ENCODE measurements at places on chromosomes 2 and 18. TPM values are rescaled to one million over a fixed set of nuclear protein-coding genes. Genes with fewer than 3 reads are reported as not detected.

KLHL30 gene
- 16.9 TPM for total RNA-seq

POTEJ gene
- total RNA-seq, result 0.25 TPM

IL1F10 gene
- total RNA-seq, result not detected

TUBA3E gene
- 2.8 TPM for total RNA-seq

ELOA2 gene
- not detected for total RNA-seq

UGT1A9 gene
- total RNA-seq, result not detected

GPBAR1 gene
- total RNA-seq, result 6.1 TPM

NT5C1B gene
- total RNA-seq, result not detected

APOB gene
- total RNA-seq, result 9.8 TPM

QPCT gene
- total RNA-seq, result 2.2 TPM

NIFK gene
- 19.4 TPM for total RNA-seq

CD8B2 gene
- not detected for total RNA-seq

PCARE gene
- total RNA-seq, result 5.3 TPM

CBLN2 gene
- total RNA-seq, result 0.09 TPM

DHRS9 gene
- 46.3 TPM for total RNA-seq

FTCDNL1 gene
- 5.0 TPM for total RNA-seq

BOLA3 gene
- 111 TPM for total RNA-seq

KIF1A gene
- total RNA-seq, result 83.0 TPM

SGPP2 gene
- 1.8 TPM for total RNA-seq

COL5A2 gene
- 25.7 TPM for total RNA-seq

CCDC150 gene
- 0.94 TPM for total RNA-seq

STARD7 gene
- 158 TPM for total RNA-seq

REL gene
- 8.0 TPM for total RNA-seq

APCDD1 gene
- total RNA-seq, result 76.1 TPM

HNMT gene
- total RNA-seq, result 18.5 TPM

LIMS2 gene
- total RNA-seq, result 200 TPM
